ENCODE measurements at places on chromosomes 11 and 22.
A peak's percentile ranks its signal among the peaks of the same experiment; 100 is the strongest.

DNA sequence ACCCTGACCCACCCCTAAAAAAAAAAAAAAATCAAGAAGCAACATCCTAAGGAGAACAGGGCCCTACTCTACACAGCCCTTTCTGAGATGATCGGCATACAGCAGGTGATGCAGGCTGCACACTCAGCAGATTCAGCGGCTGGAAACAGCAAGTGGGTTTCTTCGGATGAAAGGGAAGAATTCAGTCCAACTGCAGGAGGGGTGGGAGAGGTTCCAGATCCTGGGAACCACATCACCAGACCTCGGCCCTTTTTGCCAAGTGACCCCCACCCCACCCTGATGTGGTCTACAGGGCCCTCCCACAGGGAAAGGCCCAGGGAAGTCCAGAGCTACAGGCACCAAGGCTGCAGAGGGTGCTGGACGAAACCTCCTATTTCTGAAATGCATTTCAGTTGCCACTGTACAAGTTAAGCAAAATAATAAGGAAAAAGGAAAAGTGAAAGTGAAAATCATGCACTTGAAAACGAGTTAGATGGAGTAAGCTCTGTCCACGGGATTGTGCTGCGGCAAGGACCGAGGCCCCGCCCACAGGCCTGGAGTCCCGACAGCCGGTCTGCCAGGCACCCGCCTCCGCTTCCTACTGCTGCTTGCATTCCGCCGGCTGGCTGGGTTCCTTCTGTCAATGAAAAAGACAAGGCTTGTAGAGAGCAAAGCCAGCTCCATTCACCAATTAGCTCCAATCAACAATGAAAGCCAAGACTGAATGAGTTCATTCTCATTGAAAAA, 16.0 kb upstream of the PHLDA2 start:
- no peak for DNase-seq

- DNase-seq: no peak
Measured at GRCh38 chr11:134532921-134533421, 120.9 kb upstream of the B3GAT1 start.

DNA sequence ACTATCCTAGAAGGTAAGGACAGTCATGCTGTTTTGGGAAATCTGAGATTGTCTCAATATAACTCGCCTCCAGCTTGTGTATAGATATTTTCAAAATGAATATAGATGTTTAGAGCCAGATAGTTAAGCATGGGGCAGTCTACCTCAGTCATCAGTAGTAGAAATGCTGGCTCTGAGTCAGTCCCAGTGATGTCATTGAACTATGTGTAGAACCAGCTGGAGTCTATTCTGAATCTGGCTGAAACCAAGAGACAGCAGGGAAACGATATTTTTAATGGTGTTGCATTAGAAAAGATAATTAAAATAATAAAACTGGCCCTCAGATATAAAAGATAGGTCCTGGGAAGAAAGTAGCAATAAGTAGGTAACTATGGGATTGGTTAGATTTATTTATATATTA, 25.9 kb downstream of the PIWIL4 start:
- no peak for DNase-seq

DNA sequence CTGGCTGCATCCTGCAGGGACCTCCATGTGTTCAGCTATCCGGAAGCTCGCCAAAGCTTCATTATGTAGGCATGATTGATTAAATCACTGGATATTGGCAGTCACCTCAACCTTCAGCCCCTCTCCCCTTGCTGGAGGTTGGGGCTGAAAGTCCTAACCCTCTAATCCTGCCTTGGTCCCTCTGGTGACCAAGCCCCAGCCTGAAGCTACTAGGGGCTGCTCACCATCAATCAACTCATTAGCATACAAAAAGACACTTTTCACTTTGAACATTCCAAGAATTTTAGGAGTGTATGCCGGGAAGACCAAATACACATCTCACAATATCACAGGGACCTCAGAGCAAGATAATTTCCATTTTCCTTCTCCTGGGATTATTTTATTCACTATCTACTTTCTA, 38.8 kb upstream of the TPBGL start:
- DNase-seq: no peak

GRCh38 chr11:119722281-119722794, 6.7 kb downstream of the NECTIN1 start:
- DNase-seq: peak; percentile 40

- no peak for DNase-seq
Measured at GRCh38 chr22:17375914-17376614, 6.8 kb downstream of the CECR2 start.
